ENCODE measurements at places on chromosomes 1 and 21.
A peak's percentile ranks its signal among the peaks of the same experiment; 100 is the strongest.

GRCh38 chr1:178752891-178753290 is 27.8 kb downstream of the RALGPS2 start:
- DNase-seq = no peak

- no peak for DNase-seq
These were observed 9.8 kb upstream of the USP25 start for GRCh38 chr21:15719976-15720375.

DNA sequence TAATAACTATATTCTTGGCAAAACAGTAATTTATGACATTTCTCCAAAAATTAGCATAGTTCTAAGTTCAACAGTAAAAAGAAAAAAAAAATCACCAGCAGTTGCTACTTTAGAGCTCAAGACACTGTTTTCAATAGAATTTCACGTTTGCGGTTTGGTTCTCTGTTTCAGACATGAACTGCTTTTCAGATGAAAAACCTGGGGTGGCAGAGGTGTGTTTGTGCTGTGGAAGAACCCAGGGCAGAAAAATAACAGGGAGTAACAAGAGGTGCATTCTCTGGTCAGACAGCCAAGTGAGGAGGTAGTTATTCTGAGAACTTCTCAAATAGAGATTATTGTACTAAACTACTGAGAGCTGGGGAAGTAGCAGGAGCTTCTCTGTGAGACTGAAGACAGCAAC is 9.0 kb downstream of the NRAS start:
- no peak for DNase-seq

DNA sequence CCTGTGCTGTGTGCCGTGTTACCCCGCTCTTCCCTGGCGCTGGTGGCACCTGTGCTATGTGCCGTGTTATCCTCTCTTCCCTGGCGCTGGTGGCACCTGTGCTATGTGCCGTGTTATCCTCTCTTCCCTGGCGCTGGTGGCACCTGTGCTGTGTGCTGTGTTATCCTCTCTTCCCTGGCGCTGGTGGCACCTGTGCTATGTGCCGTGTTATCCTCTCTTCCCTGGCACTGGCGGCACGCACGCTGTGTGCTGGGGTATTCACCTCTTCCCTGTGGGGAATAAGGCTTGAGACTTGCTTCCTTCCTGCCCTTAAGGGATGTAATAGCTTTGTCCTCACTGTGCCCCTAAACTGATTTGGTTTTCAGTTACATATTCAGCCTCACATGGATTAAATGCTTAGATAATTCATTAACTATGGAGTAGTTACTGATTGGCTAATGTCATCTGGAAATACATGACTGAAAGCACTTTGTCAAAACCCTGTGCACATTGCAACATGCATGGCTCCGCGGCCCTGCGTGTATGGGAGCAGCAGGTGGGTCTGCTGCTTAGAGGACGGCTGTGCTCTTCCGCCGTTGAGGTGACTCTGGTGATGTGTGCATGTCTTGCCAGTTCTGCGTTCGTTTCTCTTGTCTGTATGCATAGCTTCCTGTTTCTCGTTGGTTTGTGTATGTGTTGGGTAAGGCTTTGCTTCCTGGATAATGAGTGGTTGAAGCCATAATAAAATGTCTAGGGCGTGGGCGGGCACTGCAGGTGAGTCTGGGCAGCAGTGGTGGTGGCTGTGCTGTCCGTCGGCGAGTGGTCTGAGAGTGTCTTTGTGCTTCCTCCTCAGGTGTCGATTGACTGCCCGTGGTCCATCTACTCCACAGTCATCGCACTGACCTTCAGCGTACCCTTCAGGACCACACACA is 17.9 kb upstream of the PWP2 start:
- peak; percentile 35 for DNase-seq

- no peak for DNase-seq
These were observed 25.0 kb upstream of the CCDC27 start for GRCh38 chr1:3727042-3727824.

DNA sequence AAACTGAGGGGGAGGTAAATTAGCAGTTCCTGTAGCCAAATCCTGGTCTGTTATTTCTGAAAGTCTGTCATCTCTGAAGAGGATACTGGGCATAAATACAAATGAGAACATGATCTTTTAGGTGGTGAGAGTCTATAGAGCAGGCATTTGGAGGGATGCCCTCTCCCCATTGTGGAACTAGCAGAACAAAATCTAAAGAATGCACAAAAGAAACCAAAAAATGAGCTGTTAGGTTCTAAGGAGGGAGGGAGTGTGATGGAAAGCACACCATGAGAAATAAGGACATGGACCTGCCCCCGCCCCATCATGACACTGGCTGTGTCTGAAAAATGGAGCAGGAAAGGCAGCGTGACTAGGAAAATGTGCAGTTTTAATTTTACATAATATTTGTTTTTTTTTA is 262.0 kb downstream of the KIF26B start:
- DNase-seq = no peak

DNA sequence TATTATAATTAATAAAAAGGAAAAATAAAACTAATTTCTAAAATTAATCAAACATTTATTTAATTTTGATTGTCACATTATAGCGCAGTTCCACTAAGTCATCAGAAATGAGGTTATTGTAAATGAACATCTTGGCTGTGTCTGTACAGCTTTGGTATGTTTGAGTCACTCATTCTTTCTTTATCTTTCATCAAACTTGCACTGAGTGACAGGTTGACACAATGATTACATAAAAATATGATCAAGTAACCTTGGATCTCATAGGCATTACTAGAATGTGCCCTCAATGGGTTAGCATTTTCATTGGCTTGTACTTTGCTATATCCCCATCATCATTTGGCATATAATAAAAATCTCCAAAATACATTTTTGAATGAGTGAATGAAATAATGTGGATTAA is 1353.2 kb upstream of the ADGRL2 start:
- no peak for DNase-seq

- DNase-seq = no peak
These were observed 106.2 kb downstream of the TM2D1 start for GRCh38 chr1:61618755-61619154.

- no peak for DNase-seq
These were observed 7.5 kb upstream of the GPR153 start for GRCh38 chr1:6268415-6268814.

- no peak for DNase-seq
These were observed 35.4 kb downstream of the PLPP3 start for GRCh38 chr1:56543783-56544612.

DNA sequence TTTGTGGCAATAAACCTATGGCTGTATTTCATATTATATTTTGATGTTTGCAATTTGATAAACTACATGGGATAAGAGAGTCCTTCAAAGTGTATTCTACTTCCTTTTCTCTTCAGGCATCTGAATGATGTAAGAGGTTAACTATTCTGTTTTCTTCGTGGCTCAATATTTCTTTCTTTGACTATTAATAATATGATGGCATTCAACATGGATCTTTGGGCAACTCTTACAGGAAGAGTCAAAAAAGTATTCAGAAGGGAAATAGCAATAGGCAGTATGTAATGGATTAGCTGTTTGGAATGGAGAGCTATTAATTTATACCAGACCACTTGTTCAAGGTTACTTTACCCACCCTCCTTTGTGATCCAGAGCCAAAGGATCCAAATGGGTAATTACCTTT is 74.4 kb downstream of the HMCN1 start:
- DNase-seq = no peak

GRCh38 chr1:162133566-162133965 is 64.1 kb downstream of the NOS1AP start:
- DNase-seq = no peak

DNA sequence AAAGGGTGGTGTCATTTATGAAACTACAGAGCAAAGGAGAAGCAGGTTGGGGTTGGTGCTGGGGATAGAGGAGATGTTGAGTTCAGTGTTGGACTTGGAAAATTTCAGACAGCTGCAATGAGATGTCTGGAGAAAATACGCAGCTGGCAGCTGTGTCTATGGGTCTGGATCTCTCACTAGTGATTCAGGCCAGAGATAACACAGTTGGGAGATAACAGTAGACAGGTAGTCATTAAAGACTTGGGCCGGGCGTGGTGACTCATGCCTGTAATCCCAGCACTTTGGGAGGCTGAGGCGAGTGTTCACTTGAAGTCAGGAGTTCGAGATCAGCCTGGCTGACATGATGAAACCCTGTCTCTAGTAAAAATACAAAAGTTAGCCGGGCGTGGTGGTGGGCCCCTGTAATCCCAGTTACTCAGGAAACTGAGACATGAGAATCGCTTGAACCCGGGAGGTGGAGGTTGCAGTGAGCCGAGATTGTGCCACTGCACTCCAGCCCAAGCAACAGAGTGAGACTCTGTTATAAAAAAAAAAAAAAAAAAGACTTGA is 2.5 kb upstream of the TFAP2E start:
- DNase-seq = no peak
